ENCODE measurements at places on chromosomes 7 and 10. TPM values are rescaled to one million over a fixed set of nuclear protein-coding genes. Genes with fewer than 3 reads are reported as not detected.

The OR2A14 gene
- not detected for polyA plus RNA-seq

The CALML3 gene
- not detected for polyA plus RNA-seq

The HECW1 gene
- polyA plus RNA-seq: 6.6 TPM

DNA sequence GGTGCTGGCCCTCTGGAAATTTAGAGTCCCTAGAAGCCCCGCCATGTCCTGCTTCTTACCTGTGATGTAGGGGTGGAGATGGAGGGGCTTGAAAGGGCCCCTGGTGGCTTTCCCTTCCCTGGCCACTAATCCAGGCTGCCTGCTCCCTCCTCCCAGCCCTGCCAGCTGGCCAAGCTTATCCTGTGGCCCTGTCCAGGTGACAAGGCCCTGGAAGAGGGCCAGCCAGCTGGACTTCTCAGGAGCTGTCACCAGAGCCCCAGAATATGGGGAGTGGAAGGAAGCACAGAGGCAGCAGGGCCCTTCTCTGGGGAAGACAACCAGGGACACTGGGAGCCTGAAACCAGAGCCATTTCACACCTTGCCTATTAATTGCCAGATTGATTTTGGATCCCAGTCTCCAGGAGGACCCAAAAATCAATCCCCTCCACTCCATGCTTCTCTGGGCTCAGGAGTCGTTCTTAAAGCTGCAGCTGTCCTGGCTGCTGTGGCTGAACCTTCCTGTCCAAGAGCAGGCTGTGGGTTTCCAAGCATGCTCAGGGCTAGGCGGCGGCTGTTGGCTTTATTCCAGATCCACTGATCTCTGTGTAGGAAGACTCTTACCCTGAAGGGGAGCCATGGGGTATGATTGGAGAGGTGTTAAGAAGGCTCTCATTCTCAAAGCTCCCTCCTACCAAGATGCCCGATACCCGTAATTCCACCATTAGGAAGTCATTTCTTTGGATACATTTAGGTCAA is 52.6 kb upstream of the PCBD1 start:
- DNase-seq: no peak
